ENCODE measurements at places on chromosomes 5 and 9.

GRCh38 chr5:134813407-134813806 is 32.4 kb upstream of the C5orf24 start:
- no peak for DNase-seq

DNA sequence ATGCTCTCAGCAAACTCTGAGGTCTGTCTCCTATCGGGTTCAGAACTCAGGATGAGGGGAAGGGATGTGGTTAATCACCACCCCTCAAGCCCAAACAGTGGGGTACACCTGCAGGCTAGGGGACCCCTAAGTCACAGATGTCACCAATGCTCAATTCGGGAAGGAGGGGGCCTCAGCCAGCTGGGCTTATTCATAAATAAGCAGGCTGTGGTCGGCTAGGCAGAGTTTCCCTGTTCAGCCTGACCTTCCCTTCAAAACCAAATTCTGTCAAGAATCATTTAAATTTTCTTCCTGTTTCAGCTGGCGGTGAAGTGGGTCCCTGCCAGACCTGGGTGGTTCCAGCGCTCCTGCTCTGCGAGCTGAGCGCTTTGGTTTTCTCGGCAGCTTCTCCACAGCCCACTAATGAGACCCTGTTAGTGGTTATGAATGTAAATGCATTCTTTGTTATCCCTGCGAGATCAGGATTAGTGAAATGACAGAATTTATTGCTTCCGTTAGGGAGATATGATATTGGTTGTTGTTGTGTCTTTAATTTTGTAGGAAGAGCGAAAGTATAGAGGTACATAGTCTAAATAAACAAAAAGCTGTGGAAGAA is 68.3 kb downstream of the AK8 start:
- no peak for DNase-seq

DNA sequence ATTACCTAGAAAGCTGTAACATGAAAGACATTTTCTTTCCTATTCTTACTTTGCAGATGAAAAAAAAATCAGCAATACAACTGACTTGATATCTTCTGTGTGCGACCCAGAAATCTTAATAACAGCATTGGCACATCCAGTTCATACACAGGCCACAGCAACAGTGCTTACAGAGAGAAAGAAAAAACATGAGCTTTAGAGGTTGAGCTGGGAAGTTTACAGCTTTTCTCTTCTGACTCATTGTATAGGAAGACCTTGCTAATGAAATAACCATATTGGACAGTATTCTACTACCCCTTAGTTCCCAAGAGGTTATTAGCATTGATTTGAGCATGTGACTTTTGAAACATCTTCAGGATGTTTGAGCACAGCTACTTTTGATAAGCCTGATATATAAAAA is 1033.4 kb upstream of the DMAC1 start:
- no peak for DNase-seq

DNA sequence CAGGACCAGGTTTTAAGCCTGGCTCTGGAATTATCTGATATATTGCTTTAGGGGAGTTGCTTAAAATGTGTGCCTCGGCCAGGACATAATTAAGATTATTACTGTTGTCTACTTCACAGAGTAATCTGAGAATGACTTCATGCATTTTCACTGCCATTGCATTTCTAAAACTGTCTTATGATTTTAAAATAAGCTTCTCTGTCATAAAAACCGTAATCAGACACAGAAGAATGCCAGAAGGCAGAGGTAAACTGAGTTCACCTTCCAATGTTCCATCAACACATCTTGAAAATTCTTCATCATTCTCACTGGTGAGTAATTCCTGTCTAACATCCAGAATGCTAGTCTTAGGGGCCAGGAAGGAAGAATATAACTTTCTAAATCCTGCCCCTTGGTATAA is 47.1 kb downstream of the ISOC1 start:
- no peak for DNase-seq

GRCh38 chr5:45521067-45521466 is 175.1 kb downstream of the HCN1 start:
- peak; percentile 98 for DNase-seq

- DNase-seq = no peak
These were observed 231.7 kb downstream of the FBXL7 start for GRCh38 chr5:15731699-15732098.

DNA sequence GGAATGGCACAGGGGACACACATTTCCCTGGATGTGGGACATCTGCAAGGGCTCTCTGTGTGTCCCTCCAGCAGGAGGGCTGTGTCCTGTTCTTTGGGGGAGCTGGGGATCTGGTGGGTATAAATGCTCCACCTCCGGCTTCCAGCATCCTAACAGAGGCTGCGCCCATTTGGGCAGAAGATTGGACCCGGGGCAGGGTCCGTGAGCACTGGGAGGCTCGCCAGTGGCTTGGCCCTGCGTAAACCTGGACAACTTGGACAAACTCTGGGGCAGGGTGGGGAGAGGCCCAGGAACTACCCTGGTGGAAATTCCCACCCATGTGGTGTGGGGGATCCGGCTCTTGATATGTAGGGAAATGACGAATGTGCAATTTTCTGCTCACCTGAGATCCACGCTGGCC is 80.9 kb downstream of the GADD45G start:
- DNase-seq = no peak

- DNase-seq = no peak
These were observed 442 bp downstream of the ZNF510 start for GRCh38 chr9:96777426-96777864.

All from NCI-H446 treated with DMSO at 0.1 percent for 48 hours (cell line).